ENCODE measurements at places on chromosomes 3 and 15.

GRCh38 chr15:39852250-39852649 lies 67.8 kb downstream of the GPR176 start:
- DNase-seq: no peak

GRCh38 chr3:27713435-27714145 lies 8.5 kb downstream of the EOMES start:
- no peak for DNase-seq

- DNase-seq: no peak
These were observed 10.0 kb downstream of the CRYGS start for GRCh38 chr3:186534113-186534669.

GRCh38 chr3:40044487-40044886 lies 235.1 kb downstream of the MYRIP start:
- DNase-seq: no peak

DNA sequence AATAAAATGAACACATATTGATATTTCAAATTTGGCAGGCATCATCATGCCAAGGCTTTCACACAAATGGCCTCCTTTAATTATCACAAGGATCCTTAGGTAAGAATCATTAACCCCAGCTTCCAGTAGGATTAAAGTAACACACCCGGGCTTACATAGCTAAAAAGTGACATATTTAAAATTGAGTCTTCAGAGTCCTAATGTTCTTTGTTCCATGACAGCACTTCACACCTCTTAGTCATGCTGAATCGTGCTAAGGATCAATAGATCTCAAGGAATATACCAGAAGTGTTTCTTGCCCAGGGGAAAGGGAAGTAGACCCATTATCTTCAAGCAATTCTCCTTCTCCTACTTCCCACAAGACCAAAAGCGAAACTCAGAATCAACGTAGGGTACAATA lies 76.6 kb upstream of the SOX2 start:
- DNase-seq: no peak

DNA sequence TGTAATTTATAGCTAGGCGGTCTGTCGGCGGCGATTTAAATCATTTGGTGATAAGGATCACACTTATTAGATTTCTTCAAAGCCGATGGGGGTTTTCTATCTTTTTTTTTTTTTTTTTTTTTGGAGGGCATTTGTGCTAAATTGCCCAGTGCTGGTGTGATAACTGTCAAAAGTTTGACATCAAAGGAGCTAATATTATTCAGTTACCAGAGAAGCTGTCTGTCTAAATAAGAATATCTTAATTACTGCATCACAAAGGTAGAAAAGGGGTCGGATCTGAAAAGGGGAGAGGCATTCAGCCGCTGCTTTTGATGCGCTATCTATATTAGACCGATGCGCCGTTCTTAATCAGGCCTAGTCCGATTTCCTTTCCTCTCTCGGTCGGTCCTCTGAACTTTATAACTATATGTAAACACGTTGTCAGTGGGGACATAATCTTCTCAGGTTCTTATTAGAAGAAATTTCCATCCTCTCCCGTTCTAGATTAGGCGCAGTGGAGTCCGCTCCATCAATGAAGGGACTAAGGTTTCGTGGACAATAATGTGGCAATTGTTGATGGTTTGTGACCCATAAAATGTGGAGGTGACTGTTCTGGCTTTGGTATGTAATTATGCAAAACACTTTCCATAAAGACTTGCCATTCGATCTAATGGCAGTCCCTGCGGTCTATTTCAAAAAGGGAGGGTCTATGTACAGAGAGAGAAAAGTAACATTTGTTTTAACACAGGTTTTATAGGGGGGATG lies 31.7 kb downstream of the NR2F2 start:
- no peak for DNase-seq

Data from Right ventricle myocardium inferior (tissue), 1 donor.